ENCODE measurements at places on chromosomes 6 and 20.

DNA sequence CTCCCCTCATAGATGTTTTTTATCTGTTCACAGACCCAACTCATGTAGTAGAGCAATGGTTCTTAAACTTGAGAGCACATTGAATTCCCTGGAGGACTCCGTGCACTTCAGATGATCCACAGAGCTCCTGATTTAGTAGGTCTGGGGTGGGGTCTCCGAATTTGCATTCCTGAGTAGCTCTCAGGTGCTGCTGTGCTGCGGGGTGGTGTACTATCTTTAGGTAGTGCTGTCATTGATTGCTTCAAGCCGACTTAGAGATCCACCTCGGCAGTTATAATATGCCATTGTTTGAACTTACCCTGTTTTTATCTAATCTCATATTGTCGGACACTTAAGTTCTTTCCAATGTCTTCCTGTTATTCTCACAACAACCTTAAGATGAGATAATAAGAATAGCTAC lies 45.0 kb downstream of the BMP2 start:
- DNase-seq, result no peak

DNA sequence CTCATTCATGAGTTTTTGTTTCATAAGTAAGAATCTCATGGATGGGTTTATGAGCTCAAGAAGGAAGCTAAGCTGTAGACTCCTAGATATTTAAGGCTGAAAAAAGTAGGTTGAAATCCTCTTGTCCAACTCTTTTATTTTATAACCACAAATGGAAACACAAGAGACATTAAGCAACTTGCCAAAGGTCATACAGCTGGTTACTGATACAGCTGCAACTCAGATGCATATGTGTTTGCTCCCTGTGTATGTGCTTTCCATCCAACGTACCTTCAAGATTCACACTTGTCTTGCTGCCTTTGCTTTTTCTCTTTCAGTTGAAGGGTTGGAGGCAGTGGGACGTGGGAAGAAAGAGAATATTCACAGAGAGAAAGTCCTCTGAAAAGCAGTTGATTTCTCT lies 153.5 kb upstream of the STMND1 start:
- no peak for DNase-seq

- no peak for DNase-seq
Measured at GRCh38 chr6:41640426-41640825, 2.2 kb downstream of the MDFI start.

DNA sequence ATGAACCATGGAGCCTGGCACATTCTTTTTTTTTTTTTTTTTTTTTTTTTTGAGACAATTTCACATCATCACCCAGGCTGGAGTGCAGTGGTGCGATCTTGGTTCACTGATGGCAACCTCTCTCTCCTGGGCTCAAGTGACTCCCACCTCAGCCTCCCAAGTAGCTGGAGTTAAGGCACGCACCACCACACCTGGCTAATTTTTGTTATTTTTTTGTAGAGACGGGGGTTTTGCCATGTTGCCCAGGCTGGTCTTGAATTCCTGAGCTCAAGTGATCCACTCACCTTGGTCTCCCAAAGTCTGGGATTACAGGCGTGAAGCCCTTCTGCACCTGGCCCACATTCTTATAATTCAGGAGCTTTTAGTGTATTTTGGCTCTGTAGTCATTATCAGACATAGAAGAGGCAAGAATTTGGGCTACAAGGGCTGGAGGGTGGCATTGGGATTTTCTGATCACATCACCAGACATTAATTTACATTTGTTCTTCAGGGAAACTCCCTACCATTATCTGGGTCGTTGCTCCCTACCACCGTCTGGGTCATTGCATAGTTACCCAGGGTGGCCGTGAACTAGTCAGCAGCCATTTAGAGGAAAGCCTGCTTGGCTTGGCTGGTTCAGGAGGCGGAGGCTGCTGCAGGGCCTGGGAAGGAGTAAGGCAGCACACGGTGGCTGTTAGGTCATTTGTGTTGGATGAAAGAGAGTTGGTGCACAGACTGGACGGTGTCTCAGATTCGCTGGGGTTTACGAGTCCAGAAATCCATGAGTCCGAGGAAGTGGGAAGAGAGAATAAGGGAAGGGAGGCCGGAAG lies 17.6 kb downstream of the ARID1B start:
- no peak for DNase-seq

DNA sequence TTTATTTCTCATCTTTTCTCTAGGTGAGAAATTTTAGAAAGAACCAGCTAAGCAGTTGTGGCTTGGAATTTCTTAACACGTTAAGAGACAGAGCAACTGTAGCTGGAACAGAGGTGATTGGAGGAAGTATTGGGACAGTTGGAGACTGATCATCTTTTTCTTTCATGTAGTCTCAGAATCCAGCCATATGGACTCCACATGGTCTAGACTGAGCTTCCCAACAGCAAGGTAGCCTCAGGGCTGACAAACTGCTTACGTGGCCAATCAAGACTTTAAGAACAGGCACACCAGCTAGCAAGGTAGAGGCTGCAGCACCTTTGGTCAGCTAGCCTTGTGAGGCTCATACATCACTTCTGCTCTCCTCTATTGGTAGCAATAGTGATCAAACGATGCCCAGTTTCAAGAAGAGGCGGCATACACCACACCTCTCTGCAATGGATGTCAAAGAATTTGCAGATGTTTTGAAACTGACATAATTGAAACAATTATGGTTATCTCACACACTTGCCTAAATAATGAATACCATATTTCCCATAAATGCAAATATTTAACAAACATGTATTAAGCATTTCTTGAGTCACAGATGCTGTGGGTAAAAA lies 590.5 kb upstream of the SLC35B3 start:
- DNase-seq, result no peak

- DNase-seq, result peak; percentile 68
Measured at GRCh38 chr6:11323666-11324452, 91.4 kb upstream of the NEDD9 start.

GRCh38 chr20:22321191-22321590 lies 263.2 kb downstream of the FOXA2 start:
- no peak for DNase-seq

DNA sequence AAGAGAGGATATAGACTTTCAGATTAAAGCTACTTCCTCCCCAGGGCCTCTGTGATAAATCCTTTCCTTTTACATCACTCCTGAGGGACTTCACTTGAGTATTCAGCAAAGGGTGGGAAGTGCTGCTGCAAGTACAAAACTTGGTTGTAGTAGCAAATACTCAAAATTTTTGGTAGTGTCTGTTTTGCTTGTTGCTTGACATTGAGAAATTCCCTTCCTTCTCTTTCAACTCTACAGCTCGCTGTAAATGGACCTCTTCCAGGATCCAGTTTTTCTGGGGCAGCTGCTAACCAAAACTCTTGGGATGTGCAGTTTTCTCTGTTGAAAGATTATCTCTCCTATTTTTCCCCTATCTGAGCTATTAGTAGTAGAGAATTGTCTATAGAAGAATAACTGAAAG lies 472.0 kb downstream of the CD109 start:
- no peak for DNase-seq

DNA sequence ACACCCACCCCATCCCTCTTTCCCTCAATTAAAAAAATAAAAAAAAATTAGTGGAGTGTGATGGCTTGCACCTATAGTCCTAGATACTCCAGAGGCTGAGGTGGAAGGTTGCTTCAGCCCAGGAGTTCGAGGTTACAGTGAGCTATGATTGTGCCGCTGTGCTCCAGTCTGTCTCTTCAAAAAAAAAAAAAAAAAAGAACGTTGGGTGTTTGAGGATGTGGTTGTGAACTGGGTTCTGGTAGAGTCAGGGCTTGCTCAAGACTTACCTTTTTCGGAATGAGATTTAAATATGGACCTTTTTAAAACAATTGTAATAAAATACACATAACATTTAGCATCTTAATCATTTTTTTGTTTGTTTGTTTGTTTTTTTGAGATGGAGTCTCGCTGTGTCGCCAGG lies 211.9 kb downstream of the OR2B2 start:
- no peak for DNase-seq

DNA sequence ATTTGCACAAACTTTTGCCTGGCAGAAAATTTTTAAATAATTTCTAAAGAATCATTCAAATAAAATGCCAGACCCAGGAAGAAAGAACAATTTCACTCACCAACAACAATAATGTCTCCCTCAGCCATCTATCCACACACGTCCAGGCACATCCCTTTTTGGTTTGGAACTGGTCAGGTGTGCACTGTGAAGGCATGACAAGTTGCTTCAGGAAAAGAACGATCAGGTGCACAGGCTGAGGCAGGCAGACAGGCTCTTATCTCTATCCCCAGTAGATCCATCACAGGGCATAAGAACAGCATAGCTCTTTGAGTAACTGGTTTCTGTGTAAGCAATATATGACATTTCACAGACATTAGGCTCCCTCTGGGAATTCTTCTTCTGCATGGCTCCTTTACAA lies 18.1 kb upstream of the NXT1 start:
- no peak for DNase-seq

- DNase-seq, result no peak
Measured at GRCh38 chr6:155709262-155709661, 253.6 kb upstream of the NOX3 start.

DNA sequence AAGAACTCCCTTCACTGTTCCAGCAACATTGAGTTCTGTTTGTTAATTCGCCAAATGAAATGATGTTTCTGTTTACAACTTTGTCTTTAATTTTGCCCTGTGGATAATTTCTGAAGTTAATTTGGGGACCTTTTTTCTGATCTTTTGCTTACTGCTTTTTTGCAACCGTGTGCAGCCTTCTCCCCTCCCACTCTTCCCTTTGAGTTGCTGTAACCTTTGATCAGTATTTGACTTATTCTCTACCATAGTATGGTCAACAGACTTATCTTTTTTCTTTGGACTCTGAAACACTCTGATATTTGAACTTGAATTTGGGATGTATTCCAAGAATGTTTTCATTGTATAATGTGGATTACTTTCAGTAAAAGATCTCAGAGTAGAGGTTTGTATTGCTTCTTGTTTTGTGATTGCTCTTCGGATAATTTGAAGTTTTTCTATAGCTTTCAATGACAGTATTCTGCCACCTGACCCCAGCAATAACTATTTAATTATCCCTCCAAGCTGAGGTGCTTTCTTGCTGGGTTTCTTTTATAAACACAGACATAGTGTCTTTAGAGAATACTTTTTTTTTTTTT lies 46.2 kb downstream of the LRRN4 start:
- DNase-seq, result peak; percentile 80

DNA sequence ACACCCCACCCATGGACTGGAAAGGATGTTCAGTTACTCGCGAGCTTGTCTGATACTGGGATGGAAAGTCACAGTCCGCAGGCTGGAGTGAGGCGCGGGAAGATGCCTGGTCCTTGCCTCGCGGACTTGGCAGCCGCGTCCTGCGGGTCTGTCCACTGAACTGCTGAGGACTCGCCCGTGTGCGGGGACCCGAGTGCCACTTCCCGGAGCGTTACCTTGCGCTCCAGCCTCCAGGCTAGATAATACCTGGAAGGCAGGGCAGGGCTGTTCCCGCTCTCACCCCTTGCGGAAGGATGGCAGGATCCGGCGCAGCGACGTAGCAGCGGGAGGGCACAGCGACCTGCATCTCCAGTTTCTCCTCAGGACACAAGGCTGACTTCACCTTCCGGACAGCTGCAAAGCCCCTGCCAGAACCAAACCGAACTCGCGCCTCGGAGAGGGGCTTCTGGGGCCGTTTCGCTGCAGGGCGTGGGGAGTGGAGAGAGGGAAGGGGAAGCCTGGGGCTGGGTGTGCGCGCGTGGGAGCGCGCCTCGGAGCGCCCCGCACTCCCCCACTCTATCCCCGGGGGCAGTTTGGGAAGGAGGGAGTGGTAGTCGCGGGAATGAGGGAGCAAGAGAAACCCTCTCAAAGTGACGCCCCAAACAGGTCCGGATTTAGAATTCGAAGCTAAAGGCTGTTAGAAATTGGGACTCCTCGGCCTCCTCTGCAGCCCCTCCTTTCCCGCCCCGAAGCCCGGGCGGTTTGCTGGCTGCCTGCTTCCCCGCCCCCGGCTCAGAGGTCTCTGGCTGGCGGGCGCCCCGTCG lies at the start of gene KCNQ5:
TSS of gene KCNQ5 (plus strand) at position 774 of the 803 bp plus-strand sequence.
- DNase-seq, result peak; percentile 9

GRCh38 chr20:1625083-1625690 lies 5.4 kb upstream of the SIRPB1 start:
- no peak for DNase-seq

- DNase-seq, result no peak
Measured at GRCh38 chr20:38023181-38024001, 9.9 kb downstream of the TTI1 start.

DNA sequence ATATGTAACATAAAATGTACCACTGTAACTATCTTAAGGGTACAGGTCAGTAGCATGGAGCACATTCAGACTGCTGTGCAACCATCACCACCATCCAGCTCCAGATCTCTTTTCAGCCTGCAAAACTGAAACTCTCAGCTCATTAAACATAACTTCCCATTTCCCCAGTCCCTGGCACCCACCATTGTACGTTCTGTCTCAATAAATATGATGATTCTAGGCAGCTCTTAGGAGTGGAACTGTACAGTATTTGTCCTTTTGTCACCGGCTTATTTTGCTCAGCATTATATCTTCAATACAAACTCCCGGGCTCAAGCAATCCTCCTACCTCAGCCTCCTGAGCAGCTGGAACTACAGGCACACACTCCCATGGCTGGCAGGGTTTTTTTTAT lies 1.5 kb downstream of the ZC3H12D start:
- DNase-seq, result no peak
